ENCODE measurements at places on chromosomes 1 and 21.
A peak's percentile ranks its signal among the peaks of the same experiment; 100 is the strongest.

- DNase-seq = no peak
Observed at GRCh38 chr1:155975375-155976061, 2.8 kb downstream of the ARHGEF2 start.

DNA sequence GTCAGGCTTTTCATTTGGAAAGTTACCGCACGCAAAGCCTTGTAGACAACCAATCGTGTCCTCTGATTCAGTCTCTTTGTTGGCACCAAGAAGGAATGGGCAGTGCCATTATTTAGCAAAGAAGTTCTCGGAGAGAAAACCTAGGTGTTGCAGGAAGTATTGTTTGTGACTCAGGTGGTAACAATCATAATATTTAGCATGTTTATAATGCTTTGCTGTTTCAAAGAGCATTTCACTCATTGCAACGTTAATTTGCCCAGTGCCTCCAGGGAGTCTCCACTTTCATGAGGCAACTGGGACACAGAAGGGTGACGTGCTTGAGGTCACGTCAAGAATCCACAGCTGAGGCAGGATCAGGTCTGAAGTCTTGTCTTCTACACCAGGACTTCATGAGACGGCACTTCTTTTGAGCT is 31.4 kb downstream of the STPG1 start:
- DNase-seq = no peak

DNA sequence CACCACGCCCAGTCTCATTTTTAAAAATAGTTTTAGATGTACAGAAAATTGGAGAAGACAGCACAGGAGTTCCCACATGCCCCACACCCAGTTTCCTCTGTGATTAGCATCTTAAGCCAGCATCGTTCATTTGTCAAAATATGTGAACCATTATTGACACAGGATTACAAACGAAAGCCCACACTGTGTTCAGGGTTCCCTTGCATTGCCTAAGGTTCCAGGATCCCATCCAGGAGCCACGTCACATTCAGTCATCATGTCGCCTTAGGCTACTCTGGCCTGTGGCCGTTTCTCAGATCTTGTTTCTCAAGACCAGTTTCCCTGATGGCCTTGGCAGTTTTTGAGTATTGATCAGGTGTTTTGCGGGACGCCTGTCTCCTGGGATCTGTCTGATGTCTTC is 34.7 kb upstream of the TNFRSF1B start:
- DNase-seq = peak; percentile 95

GRCh38 chr1:155989242-155990004 is 11.1 kb upstream of the ARHGEF2 start:
- peak; percentile 61 for DNase-seq

GRCh38 chr1:151035167-151035566 is 1.2 kb upstream of the BNIPL start:
- no peak for DNase-seq

DNA sequence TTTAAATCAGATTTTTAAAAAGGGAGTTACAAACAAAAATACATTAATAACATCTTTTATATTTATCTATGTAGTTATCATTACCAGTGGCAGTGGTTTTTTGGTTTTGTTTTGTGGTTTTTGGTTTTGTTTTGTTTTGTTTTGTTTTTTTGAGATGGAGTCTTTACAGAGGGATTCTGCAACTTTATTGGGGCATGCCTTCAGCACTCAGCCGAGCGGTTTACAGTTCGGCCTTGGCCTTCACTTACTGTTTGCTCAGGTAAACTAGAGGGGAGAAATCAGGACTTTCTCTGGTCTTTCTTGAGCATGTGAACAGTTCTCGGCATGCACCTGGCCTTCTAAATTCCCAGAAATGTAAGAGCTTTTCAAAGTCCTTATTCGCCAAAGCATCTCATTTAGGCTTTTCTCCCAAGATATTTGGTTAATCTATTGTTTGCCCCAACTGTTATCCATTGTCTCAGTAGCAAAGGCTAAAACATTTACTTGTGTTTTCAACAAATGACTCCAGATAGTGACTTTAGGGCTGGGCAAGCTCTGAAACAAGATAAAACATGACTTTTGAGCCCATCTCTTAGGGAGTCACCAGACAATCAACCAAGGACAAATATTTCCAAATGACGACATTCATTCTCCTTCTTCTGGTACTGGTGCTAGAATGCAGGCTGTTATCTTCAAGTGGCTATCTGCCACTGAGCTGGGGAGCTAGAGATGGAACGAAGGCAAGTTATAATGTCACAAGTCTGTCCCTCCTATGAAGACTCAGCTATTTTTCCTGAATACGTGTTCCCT is 48.4 kb upstream of the ADORA3 start:
- DNase-seq = no peak

DNA sequence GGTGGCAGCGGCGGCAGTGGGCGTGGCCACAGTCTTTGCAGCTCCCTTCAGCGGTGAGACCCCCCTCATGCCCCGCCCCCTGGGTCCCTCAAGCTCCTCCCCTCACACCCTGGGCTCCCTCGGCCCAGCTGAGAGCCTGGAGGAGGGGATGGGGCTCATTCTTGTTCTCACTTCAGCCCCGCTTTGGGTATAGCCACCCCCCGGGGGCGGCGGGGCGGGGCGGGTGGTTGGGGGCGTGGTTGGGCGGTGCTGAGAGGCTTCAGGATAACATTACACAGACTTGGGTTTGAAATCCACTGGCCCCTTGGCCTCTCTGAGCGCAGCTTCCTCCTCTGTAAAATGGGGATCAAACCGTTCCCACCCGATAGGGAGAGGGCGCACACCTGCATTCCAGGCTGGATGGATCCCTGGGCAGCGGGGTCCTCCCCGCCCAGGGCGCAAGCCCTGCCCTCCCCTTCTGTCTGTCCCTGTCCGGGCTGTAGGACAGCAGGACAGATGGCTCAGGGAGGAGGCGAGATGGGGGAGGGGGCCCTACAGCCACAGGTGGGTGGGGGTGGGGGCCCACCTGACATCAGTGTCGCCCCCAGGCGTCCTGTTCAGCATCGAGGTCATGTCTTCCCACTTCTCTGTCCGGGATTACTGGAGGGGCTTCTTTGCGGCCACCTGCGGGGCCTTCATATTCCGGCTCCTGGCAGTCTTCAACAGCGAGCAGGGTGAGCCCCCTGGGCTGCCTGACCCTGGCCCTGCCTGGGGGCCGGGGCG is 5.1 kb downstream of the CLCNKA start:
- DNase-seq = no peak

GRCh38 chr1:23459338-23459757 is 24.6 kb downstream of the ASAP3 start:
- DNase-seq = no peak

DNA sequence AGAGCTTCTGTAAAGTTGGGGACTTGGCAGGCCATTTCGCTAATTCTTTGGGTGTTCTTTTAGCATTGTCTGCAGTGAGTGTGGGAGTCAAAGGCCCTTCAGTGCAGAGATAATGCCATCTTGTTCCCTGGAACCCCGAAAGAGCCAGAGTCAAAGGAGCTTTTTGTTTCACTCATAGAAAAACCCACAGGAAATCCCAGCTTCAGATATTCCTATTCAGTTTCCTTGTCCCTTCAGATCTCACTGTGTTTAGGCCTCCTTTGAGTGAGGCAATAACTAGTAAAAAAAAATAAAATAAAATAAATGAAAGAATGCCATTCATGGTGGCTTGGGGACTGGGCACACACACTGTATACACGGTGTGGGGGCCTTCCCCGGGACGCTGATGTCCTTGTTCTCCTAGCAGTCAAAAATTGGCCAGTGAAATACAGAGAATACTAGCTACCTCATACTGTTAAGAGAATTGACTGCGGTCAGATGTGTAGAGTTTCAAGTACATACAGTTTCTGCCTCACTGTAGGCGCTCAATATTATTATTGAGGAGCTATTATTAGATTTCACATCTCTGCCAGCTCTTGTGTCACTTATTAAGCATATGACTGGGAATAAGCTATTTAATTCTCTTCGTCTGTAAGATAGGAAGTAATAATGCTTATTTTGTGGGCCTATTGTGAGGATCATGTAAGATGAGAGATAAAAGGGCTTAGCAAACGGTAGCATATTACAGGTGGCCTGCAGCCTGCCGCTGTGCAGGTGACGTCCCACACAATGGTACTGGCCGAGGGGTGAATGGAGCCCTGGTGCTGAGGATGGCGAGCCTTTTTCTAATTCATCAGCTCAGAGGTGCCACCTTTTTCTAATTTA is 16.7 kb downstream of the DISC1 start:
- DNase-seq = no peak

GRCh38 chr1:28885472-28885877 is 28.9 kb upstream of the EPB41 start:
- DNase-seq = no peak

DNA sequence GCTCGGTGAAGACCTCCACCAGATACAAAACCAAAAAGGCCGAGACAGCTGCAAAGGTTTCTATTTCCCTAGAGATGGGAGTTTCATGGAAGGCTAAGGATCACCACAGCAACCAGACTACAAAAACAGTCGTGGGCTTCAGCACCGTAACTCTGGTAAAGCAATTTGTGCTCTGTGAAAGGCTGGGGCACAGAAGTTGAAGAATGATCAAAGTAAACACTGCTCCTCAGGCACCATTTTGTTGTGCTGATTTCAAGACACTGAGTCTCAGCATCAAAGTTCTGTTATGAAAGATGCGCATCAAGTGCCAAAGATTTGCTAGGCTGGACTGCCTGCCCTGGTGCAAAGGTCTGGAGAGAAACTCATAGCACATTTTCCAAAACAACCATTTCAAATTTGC is 116.2 kb downstream of the TGFBR3 start:
- DNase-seq = no peak

GRCh38 chr1:219185486-219186117 is 11.9 kb downstream of the LYPLAL1 start:
- DNase-seq = no peak

DNA sequence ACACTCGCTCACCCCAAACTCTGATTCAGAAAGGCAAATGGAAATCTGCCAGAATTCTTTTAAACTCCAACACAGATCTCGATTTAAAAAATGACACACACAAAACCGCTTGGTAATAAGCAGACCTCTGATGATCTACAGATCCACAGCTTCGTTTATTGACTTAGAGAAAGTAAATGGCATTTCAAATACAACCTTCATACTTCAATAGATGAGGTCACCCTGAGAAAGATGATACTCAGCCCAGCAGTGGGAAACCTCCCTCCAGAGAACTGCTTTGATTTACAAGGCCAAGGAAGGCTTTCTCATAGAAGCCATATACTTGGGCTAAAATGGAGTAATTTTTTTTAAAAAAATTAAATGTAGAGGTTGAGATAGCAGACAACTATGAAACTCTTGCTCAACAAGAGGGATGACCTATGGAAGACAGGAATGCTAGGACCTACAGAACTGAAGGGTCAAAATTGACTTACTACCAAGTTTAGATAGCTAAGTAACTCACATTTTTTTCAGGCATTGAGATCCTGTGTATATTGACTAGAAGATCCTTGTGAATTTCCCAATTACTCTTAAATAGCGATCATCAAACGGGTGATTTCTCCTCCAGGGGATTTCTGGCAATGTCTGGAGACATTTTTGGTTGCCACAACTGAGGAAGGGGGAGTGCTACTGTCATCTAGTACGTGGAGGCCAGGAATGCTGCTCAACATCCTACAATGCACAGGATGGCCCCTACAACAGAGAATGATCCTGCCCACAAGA is 143.9 kb downstream of the CLIC6 start:
- DNase-seq = peak; percentile 81

- no peak for DNase-seq
Observed at GRCh38 chr1:184253921-184254320, 132.9 kb upstream of the C1orf21 start.

DNA sequence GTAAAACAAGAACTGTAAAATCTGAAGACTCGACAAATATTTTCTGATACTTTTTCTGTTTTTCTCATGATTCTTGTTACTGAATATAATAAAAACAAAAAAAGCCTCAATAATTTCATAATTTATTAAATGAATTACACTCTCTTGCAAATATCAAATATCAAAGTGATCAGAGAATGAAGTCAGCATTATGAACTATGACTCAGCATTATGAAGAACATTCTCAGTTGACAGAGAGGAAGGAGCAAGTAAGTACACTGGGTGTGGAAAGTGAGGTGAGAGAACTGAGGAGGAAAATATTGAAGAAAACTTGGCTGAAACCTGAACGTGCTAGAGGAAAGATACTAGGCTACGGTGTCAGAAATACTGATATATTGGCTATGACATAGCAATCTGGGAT is 529.5 kb downstream of the KCNT2 start:
- DNase-seq = peak; percentile 19

- no peak for DNase-seq
Observed at GRCh38 chr1:232873412-232873811, 68.2 kb downstream of the MAP10 start.

DNA sequence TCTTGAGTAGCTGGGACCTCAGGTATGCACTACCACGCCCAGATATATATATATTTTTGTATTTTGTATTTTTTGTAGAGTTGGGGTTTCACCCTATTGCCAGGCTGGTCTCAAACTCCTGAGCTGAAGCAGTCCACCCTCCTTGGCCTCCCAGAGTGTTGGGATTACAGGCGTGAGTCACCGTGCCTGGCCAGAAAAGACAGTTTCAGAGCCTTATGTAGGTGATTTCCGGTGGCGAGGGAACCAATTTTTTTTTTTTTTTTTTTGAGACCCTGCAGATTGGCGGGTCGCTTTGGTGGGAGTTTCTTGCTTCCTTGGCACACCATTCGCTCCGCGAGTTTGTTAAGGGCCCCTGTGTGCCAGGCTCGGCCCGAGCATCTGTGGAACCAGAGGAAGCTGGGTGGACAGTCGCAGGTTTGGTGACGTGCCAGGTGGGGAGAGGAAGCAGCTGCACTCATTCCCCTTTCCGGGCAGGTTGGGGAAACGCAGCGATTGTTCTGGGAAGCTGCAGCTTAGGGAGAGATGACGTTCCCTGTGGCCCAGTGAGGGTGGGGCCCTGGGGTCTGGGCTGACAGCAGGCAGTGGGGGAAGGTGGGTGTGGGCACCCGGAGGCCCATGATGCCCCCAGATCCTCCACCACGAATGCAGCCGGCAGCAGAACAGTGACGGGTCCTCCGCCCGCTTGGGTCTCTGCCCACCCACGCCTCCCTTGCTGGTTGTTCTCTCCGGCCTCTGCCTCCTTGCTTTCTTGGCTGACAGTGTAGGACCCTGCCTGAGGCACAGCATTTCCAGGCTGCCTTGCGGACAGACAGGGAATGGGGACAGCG is 25.1 kb downstream of the SPSB1 start:
- DNase-seq = peak; percentile 42

DNA sequence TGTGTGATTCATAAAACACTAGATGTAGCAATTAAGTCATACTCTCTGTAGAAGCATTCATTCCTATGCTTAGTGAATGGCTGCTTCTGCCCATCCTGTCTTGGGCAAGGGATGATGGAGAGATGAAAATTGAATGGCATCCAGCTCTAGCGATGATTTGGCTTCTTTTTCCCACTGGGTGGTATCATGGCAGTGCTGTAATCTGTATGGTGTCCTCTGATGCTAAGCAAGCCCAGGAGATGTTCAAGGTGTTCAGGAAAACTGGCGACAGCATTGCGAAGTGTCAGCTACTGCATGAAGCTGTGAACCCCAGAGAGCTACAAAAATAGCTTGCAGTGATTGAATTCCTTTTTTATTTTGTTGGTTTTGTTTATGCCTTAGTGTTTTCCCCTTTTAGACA is 48.9 kb upstream of the LEPR start:
- no peak for DNase-seq

- no peak for DNase-seq
Observed at GRCh38 chr1:210250665-210250997, 18.0 kb downstream of the SERTAD4 start.
